ENCODE measurements at places on chromosomes 2 and 18.
A peak's percentile ranks its signal among the peaks of the same experiment; 100 is the strongest.

DNA sequence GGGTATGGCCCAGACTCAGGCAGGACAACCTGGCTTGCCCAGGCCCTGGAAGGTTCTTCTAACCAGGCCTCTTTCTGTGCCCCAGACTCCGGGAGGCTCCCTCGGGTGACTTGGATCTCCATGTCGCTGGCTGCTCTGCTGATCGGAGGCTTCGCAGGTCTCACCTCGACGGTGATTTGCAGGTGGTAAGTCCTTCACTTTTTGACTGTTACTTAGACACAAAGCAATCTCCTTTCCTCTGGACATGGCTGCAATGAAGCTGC lies 103.5 kb downstream of the TPO start:
- DNase-seq: no peak

GRCh38 chr2:134338208-134338607 lies 84.3 kb downstream of the MGAT5 start:
- no peak for DNase-seq

GRCh38 chr2:219661955-219662395 lies 34.5 kb downstream of the SLC4A3 start:
- DNase-seq: no peak

DNA sequence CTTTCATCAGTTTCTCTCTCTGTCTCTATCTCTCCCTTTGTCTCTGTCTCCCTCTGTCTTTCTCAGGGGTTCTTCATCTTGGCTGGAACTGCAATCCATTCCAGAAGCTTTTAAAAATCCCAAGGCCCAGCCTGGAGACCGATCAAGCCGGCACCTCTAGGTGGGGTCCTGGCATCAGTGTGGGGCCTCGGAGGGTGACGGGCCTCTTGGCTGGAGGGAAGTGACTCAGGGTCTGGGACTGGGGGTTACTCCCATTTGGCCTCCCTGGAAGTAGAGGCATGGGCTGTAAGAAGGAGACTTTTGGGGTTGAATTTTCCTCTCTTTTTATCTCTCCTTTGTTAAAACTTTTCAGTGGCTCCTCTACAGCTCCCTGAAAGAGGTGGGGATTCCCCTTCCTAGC lies 52.8 kb upstream of the OTOF start:
- no peak for DNase-seq

DNA sequence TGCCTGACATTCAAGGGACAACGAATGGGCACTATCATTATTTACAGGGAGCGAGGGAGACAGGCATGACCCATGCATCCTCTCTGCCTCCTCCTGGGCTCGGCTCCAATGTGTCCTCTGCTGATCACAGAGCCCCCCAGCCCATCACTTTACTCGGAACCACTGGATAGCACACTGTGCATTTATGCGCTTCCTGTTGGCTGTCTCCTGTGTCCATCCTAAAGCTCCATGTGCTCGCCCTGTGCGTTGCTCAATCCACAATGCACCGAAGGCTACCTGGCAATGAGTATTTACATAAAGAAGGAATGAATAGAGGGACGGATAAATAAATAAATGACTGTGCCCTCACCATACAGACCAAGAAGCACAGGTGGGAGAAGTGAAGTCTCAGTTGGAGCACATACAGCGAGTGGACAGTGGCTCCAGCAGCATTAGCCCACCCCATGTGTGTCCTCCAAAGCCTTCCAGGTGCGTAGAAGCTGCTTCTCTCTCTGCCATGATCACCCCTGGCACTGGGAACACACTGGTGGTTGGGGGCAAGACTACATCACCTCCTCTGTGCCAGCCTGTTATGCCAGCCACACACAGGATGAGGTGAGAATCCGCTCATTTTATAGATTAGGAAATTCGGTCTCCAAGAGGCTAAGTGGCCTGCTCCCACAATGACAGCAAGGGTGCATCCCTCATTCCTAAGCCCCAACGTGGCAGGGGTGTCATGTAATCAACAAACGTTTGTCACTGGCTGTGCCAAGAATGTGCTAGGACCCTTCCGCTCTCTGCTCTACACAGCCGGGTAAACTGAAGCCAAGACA lies 2.3 kb upstream of the GDF7 start:
- DNase-seq: no peak

GRCh38 chr2:237824085-237824484 lies 25.5 kb downstream of the RBM44 start:
- no peak for DNase-seq

GRCh38 chr18:46481048-46481846 lies 175.8 kb downstream of the LOXHD1 start:
- DNase-seq: peak; percentile 83

GRCh38 chr2:8997631-8998030 lies 5.9 kb downstream of the MBOAT2 start:
- DNase-seq: no peak

DNA sequence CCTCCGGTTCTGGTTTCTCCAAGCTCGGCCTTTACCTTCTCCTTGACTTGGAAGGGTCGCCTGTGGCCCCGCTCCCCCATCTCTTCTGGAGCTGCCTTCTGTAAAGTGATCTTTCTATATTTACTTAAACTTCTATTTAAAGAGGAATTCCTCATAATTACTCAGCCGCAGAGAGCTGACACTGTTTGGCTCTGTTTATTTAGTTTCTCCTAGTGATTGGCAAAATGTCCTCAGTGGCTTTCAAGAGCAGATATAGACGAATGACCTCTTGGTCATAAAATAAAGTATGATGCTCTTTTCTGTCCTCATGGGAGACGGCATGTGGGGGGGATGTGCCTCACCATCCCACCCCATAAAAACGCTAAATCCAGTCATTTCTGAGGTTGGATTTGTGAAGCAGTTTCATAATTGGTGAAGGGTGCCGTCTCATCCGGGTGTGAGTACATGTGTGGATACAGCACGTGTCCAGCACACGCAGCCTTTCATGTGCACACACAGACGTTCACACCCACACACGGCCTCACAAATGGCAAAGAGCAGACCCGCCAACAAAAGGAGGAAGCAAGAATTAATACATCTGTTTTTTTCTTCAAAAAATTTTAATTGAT lies 43.4 kb upstream of the SMAD7 start:
- DNase-seq: no peak

DNA sequence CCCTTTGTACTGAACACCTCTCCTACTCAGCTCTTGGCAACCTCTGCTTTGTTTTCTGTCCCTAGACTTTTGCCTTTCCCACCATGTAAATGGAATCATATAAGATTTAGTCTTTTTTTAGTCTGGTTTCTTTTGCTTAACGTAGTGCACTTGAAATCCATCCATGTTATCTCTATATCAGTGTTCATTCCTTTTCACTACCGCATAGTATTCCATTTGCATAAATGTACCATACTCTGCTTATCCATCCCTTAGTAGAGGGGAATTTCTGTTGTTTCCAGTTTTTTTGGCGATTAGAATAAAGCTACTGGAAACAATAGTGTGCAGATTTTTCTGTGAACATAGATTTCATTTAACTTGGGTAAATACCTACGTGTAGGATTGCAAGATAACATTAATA lies 46.4 kb downstream of the GAD1 start:
- no peak for DNase-seq

DNA sequence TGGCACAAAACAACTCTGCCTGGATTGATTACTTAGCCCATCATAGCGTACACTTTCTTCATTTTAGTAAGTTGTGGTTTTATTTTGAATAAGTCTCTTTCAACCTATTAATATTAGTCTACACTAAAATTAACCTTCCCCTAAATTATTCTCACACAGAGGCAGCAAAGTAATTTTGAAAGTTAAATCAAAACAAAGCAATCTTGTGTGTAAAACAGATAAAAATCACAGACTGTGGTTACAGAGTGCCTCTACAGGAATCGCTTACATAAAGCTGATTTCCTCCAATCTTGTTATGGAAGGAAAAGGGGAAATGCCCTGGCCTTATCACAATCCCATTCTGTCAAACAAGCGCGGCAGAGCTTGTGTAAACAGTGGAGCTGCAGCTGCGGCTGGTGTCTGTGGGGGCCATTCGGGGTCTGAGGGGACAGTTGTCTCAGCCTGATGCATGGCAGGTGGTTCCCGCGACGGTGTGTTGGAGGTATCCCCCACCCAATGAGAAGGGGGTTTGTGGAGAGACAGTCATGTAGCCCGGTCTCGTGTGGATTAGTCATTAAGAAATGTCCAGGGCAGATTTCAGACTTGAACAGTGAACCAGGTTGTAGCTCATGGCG lies 42.1 kb downstream of the BCL2L11 start:
- no peak for DNase-seq

DNA sequence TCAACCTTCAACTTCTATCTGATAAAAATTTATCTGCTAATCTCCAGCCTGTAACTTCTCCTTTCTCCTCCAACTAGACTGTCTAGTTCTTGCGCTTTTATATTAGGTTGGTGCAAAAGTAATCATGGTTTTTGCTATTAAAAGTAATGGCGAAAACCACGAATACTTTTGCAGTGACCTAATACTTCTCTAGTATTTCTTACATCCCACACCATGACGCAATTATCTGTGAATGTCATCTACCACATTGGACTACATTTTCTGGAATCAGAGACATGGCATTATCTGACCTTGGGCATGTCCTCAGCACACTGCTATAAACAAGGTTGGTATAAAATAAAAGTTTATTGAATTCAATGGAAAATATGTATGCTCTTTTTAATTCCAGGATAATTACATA lies 370.2 kb upstream of the LYPD1 start:
- DNase-seq: no peak

GRCh38 chr2:18094277-18094676 lies 215.8 kb downstream of the KCNS3 start:
- DNase-seq: no peak

DNA sequence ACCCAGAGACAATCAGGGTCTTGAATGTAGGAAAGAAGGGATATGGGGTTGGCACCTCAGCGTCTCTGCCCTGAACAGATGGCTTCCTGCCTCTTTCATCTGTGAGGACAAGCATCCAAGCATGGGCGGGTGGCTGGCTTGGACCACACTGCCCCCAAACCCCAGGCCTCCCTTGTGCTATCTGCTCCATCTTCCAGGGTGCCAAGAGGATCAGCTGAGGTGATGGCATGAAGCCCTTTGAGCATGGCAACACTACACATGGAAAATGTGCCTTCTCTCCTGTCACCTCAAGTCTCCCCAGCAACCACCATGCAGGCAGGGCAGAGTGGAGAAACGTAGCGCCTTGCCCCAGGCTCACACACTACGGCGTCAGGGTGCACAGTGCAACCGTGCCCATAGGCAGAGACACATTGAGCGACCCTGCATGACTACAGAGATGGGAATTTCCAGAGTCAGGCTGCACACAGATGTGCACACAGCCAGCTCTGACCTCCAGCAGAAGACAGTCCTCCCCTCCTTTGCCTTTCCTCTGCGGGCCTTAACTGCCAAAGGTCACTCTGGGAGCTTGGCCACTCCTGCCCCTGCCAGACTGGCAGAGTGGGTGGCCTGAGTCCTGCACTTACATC lies 1.5 kb downstream of the KCNIP3 start:
- peak; percentile 54 for DNase-seq

- DNase-seq: no peak
Measured at GRCh38 chr2:238160206-238161129, 1.7 kb downstream of the ERFE start.

GRCh38 chr2:225173909-225174308 lies 131.6 kb upstream of the DOCK10 start:
- DNase-seq: no peak

DNA sequence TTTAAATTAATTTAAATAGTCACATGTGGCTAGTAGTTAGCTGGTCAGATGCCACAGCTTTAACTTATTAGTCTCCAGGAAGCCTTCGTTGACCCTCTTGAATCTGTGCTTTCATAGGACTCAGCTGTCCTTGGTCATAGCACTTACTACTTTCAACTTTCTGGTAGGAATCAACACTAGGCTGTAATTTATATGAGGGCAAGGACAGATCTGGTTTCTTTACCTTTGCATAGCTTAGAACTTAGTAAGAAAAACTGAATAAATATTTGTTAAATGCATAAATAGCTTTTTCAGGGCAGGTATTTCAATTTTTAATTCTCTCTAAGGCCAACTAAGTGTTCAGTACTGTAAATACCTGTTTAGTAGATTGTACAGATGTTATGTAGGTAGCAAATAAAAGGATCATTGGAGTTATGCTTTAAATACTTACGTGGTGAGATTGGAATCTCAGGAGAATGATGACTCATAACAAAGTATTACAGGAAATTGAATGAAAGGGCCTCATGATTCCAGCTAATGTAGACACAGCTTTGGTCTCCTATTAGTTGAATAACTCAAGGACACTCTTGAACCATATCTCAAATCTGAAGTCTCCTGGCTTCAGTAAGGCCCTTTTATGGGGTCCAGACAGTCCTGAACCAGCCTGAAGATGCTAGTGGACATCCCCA lies 2.6 kb downstream of the CLIP4 start:
- DNase-seq: no peak

- DNase-seq: no peak
Measured at GRCh38 chr2:234158812-234159211, 108.3 kb downstream of the SPP2 start.

DNA sequence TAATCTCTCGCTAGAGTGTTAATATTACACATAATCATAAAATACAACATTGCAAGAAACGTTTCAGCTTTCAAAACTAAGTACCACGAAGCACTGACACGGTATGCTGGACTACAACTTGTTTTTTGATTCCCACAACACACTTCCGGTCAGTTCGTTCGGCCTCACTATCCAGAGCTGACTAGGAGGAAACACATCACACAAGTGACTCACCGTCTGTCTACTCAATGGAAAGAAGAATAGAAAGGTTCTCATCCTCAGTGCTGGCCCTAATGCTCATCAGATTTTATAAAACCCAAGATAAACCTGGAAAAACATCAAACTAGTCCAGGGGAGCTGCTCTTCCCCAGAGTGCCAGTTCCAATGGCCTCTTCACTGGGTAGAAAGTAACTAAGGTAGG lies 42.9 kb downstream of the ZNF385B start:
- no peak for DNase-seq

DNA sequence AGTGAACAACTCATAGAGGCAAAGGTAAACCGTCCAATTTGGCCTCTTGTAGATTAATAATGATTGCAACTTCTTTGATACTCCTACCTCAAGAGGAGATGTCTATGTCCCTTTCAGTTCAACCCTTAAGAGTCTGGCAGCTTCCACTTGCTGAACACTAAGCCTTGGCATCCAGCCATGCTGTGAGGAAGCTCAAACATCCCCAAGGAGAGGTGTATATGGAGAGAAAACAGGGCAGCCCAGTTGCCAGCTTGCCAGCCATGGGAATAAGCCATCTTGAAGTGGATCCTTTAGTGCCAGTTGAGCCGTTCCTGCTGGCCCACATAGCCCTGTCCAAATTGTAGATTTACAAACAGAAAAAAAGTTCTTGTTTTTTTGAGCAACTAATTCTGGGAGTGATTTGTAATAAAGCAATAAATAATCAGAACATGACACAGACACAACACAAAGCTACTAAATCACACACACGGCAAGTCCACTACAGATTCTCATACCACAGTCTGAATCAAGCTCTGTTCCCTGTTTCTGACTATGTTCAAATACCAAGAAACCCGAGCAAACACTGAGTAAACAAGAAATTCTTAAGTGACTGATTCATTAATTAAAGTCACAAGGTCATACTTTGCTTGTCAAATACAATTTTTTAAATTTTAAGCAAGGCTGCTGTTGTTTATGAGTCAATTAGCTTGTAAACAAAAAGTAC lies 96.1 kb downstream of the PID1 start:
- no peak for DNase-seq

All from cerebellar cortex (tissue), 1 donor.